ENCODE measurements at places on chromosomes 6 and 20.

DNA sequence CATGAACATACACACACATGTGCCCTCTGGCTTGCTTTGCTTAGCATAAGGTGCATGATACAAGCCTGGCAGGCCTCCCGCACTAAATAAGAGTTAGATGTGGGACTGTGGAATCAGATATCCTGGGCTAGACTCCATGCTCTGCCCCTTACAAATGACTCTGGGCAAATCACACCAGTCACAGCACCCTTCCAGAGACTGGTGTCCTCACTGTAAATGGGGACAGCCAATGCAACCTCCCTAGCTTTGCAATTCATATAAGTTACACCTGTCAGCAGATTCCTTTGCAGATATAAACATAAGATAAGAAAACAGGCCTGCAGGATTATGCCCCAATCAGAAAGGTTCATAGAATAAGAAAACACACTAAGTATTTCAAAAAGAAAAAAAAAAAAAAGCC lies 174.1 kb downstream of the PTPRT start:
- no peak for DNase-seq

- no peak for DNase-seq
Measured at GRCh38 chr6:84309336-84309735, 81.9 kb upstream of the CEP162 start.

DNA sequence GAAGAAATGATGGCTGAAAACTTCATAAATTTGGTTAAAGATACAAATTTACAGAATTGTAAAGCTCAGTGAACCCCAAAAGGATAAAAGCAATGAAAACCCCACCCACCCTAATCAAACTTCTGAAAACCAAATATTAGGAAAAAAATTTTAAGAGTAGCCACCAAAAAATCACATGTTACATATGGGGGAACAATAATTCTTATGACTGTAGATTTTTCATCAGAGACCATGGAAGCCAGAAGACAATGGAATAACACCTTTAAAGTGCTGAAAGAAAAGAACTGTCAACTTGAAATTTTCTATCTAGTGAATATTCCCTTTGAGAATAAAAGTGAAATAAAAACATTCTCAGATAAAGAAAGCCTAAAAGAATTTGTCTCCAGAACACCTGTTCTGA lies 24.4 kb downstream of the PROCR start:
- DNase-seq: no peak

DNA sequence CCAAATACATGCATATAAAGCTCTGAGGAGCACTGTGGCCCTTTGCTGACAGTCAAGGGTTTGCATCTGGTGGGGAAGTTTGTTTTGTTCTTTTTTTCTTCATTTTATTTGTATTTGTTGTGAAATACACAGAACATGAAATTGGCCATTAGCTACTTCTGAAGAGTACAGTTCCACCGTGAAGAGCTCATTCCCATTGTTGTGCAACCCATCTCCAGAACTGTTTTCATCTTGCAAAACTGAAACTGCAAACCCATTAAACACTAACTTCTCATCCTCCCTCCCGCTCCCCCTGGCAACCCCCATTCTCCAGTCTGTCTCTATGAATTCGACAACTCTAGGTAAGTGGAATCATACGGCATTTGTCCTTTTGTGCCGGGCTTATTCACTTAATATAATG lies 231.3 kb downstream of the TFAP2C start:
- DNase-seq: no peak

DNA sequence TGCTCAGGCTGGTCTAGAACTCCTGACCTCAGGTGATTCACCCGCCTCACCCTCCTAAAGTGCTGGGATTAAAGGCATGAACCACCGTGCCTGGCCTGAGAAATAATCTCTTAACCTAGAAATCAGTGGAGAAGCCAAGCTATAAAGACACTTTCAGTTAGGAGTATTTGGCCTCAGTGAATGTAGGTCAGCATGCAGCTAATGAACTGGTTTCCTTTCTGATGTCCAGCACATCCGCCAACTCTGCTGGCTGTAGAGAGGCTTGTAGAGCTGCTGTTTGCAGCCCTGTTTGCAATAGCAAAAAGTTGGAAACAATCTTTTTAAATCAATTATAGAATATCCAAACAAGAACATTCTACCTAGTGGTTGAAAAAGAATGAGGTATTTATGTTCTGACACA lies 42.4 kb upstream of the ELOVL5 start:
- DNase-seq: no peak

DNA sequence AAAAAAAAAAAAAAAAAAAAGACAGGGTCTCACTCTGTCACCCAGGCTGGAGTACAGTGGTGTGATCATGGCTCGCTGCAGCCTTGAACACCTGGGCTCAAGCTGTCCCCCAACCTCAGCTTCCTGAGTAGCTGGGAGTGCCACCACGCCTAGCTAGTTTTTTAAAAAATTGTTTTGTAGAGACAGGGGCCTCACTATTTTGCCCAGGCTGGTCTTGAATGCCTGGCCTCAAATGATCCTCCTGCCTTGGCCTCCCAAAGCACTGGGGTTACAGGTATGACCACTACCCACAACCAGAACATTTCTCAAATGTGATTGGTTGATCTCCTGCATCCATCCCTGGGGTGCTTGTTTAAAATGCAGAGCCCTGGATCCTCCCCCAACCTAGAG lies 5.6 kb upstream of the RBCK1 start:
- no peak for DNase-seq

GRCh38 chr6:158109748-158110147 lies 58.3 kb downstream of the SERAC1 start:
- DNase-seq: no peak

DNA sequence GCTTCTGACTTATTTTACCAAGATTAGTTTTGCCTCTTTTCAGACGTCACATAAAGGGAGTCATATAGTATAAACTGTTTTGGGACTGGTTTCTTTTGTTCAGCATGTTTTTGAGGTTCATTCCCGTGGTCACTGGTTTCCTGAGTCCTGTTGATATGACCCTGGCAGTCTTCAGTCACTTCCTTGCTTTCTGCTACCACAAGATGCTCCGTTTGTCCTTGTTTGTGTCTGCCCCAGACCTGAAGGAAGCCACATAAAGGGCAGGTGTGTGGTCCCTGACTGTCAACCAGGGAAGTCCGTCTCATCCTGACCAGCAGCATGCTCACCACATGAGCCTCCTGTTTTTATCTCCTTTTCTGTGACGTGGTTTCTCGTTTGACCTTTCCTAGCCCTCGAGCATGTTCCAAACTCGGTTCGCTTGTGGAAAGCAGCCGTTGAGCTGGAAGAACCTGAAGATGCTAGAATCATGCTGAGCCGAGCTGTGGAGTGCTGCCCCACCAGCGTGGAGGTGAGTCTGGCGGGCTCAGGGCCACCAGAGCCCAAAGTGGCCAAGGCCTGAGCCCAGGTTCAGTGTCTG lies 26.1 kb upstream of the C20orf204 start:
- DNase-seq: no peak

DNA sequence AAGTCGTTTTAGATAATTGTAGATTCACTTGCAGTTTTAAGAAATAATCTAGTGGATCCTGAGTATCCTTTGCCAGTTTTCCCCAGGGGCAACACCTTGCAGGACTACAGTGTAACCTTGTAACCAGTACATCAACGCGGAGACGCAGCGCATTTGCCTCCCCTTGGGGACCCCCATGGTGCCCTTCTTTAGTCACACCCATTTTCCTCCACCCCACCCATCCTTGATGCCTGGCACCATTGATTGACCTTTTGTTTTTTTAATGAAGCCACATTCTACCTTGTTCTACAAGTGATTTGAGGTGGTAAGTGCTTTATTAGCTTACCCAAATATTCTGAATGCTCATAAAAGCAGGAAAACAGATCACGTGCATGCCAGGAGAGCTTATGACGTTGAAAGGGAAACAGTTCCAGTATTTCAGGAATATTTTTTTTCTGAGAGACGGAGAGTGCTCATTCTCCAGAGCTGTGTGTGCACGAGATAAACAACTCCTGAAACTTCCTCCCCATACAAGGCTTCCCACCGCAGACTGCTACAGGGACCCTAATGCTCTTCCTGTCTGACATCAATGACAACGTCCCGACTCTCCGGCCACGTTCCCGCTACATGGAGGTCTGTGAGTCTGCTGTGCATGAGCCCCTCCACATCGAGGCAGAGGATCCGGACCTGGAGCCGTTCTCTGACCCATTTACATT lies 35.7 kb downstream of the CDH26 start:
- no peak for DNase-seq

DNA sequence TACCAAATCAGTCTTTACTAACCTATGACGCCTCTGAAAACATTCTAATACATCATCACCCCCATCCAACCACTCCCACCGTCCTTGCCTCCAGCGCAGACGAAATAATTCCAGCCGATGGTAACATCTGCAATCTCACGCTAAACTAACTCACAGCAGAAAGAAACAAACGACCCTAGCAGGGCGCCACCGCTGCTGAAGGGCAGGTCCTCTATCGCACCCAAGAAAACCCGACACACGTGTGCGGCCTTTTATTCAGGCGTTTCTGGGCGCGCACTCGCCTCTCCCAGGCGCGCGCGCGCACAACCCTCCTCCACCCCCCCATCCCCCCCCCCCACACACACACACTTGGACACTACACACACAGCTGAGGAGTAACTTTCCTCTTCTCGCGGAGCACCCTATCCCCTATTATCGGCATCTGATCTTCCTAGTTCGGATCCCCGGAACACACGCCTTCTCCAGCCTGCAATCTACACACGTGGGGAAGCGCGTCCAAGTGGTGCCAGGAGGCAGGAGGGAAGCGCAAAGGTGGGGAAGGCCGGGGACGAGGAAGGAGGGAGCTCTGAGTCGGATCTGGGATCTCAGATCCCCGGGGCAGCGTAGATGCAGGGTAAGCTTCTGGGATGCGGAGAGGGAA lies 1.4 kb downstream of the GFOD1 start:
- peak; percentile 51 for DNase-seq

Measured in hippocampal formation (tissue), 2 donors.